ENCODE measurements at places on chromosomes 1 and 21. TPM values are rescaled to one million over a fixed set of nuclear protein-coding genes. Genes with fewer than 3 reads are reported as not detected.

- no peak for DNase-seq
- no peaks in the 10 kb centered on the region for H3K27me3 ChIP-seq
- no peak overlapping the region for H3K27ac ChIP-seq
- no peaks in the 10 kb centered on the region for H3K4me1 ChIP-seq
- H3K4me3 ChIP-seq: no peak overlapping the region
These were observed 7.2 kb downstream of the C1orf116 start for GRCh38 chr1:207025146-207025880.

The GPR153 gene
- 12.9 TPM for total RNA-seq

GRCh38 chr1:29679316-29679715 is 443.0 kb downstream of the PTPRU start:
- DNase-seq: no peak
- no peak overlapping the region for H3K4me3 ChIP-seq
- no peaks in the 10 kb centered on the region for H3K4me1 ChIP-seq
- H3K36me3 ChIP-seq: no peaks in the 10 kb centered on the region
- H3K27me3 ChIP-seq: no peaks in the 10 kb centered on the region

The LEFTY2 gene
- 41.6 TPM for total RNA-seq

- no peak overlapping the region for H3K27ac ChIP-seq
- no peaks in the 10 kb centered on the region for H3K36me3 ChIP-seq
- H3K4me1 ChIP-seq: no peaks in the 10 kb centered on the region
- peak; percentile 31 for DNase-seq
These were observed 26.1 kb downstream of the CACNA1S start for GRCh38 chr1:201085902-201086735.

GRCh38 chr1:234661317-234661928 is 51.4 kb upstream of the IRF2BP2 start:
- no peak overlapping the region for H3K27ac ChIP-seq
- DNase-seq: no peak
- no peaks in the 10 kb centered on the region for H3K4me1 ChIP-seq
- H3K27me3 ChIP-seq: no peaks in the 10 kb centered on the region

DNA sequence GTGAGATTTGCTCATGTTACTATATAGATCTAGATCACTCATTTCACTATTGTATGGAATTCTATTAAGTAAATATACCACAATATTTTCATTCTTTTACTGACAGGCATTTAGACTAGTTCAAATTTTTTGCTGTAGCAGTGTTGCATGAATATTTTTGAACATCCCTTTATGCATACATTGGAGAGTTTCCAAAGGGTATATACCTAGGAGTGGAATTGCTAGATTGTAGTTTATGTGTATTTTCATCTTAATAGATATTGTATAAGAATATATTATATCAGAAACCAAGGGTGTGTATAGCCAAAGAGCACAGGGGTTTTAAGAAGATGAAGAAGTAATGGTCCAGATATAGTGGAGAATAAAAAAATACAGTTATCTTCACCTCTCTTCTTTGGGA is 6.2 kb downstream of the SCMH1 start:
- no peaks in the 10 kb centered on the region for H3K27me3 ChIP-seq
- no peak overlapping the region for H3K27ac ChIP-seq
- no peak for DNase-seq

Measured in uterus (tissue), 4 donors.